ENCODE measurements at places on chromosomes 7 and 10. TPM values are rescaled to one million over a fixed set of nuclear protein-coding genes. Genes with fewer than 3 reads are reported as not detected.

The PALD1 gene
- total RNA-seq = 1.1 TPM

DNA sequence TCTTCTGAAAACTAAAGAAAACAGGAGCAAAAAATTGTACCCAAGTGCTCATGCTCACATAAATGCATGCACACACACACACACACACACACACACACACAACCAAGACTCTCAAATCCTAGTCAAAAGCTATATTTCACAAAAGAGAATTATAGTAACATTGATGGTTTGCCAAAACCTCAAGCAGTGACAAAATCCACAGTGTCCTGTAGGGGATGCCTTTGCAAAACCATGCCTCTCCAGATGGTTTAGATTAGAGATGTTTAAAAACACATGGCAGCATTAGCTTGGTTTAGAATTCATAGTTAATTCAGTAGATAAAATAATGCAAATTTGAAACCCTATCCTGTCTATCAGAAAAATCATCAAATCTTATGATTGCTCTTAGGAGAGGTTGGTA is 232.2 kb downstream of the DYNC1I1 start:
- H3K4me1 ChIP-seq = no peaks in the 10 kb centered on the region
- H3K27ac ChIP-seq = no peak overlapping the region
- H3K36me3 ChIP-seq = no peaks in the 10 kb centered on the region
- H3K27me3 ChIP-seq = peaks cover 12% of the 10 kb centered on the region

The MMRN2 gene
- total RNA-seq = not detected

The LRRC18 gene
- total RNA-seq = 0.25 TPM

The CDHR1 gene
- 3.5 TPM for total RNA-seq

Measured in activated naive CD8-positive, alpha-beta T cell treated with anti-CD3 and anti-CD28 coated beads, Interleukin-2, amount 10 ng/mL, durations not matched to agents 7 days and 5 days (primary cell).